ENCODE measurements at places on chromosomes 16 and 17.

GRCh38 chr16:80303691-80304090 lies 237.1 kb upstream of the DYNLRB2 start:
- no peak for DNase-seq

DNA sequence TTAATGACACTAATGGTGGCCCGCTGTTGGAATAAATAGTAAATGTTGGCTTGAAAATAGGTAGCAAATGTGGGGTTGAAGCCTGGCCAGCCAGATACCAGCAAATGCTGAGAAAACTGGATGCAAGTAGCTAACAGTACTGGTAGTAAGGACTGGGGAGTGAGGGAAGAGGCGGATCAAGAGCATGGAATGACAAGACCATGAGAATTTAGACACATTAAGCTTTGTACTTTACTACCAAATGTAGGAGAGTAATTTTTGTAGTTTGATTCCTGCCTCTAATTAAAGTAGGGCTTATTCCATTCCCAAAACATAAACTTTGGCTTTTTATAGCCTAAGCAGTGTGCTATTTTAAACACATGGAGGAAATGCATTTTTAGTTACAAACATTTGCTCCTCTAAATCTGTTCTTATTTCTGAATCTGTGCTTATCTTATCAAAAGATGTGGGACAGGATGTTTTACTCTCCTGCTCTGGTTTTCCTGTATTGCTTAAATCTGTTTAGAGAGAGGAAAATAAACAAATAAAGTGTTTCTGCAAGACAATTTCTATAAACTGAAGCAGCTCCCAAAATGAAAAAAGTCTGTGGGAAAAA lies 44.1 kb downstream of the CFDP1 start:
- no peak for DNase-seq

DNA sequence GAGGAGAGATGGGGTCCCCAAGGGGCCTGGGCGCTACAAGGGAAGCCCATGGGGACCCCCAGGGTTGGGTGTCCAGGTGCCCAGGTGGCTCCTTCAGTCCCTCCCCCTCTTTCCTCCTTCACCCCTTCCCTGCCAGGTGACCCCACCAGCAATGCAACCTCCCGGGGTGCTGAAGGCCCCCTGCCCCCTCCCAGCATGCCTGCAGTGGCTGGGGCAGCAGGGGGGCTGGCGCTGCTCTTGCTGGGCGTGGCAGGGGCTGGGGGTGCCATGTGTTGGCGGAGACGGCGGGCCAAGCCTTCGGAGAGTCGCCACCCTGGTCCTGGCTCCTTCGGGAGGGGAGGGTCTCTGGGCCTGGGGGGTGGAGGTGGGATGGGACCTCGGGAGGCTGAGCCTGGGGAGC lies 4.0 kb downstream of the EFNB3 start:
- DNase-seq: no peak

DNA sequence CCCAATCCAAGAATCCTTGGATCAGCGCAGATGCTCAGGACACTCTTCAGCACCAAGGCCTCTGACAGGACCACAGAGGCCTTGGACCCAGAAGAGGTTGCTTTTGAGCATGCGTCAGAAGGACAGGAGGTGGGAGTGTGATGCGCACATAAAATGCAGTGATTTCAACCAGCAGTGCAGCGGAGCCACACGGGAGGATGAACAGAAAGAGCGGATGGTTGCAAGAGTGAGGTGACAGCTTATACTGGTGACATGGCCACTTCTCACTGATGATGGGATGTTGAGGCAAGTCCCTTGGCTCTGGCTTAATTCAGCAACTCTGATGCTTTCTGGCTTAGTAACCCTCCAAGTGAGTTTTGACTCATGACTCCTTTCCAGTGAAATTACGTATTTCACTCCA lies 25.2 kb upstream of the ERN1 start:
- DNase-seq: no peak

GRCh38 chr16:47037396-47037745 lies 63.9 kb upstream of the DNAJA2 start:
- DNase-seq: no peak

DNA sequence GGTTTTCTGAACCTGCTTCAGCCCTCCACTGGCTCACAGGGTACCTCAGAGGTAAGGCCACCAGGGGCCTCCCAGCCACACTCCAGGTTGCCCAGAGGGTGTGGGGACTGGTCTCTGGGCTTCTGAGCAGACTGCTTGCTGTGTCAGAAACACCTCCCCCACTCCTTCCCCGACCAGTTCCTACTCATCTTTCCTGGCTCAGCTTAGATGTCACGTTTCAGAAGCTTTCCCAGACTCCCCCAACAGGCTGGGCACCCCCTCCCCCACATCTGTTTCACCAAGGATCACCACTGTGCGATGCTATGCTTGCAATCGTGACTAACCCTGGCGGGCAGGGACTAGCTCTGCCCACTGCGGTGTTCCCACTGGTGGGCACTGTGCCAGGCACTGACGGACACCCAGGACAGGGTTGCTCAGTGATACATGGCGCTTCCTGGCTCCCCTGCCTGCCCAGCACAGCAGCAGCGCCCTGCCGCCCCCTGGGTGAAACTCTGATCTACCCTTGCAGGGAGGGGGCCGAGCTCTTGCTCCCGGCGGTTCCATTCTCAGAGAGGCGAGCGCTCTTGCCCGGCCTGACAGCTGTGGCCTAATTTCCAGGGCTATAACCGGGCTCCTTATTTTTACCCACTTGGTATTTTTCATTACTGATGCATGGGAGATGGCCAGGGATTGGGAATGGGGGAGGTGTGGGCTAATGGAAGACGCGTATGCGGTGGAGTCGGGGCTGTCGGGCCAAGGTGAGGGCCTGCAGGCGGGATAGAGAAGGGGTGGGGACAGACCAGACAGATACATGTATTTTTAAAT lies 29.4 kb upstream of the MTSS2 start:
- DNase-seq: peak; percentile 98

- DNase-seq: no peak
Measured at GRCh38 chr16:87607223-87607622, 4.9 kb downstream of the JPH3 start.

DNA sequence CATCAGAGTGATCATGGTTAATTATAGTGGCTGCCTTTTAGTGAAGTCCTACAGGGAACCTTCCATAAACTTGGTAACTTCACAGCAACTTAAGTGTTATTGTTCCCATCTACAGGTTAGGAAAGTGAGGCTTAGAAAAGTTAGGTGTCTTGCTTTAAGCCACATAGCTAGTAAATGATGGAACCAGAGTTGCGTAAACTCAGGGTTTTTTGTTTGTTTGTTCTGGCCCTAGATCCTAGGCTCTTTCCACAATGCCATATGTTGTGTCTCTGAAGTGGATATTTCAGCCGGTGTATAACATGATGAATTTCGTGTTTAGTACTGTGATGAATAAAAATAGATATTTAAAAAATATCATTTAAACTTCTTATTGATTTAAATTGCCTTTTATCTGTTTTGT lies 27.6 kb downstream of the DNAH9 start:
- DNase-seq: no peak

- DNase-seq: no peak
Measured at GRCh38 chr17:1122533-1123392, 57.0 kb downstream of the ABR start.

GRCh38 chr17:7623661-7624060 lies 4.0 kb downstream of the SAT2 start:
- DNase-seq: no peak

DNA sequence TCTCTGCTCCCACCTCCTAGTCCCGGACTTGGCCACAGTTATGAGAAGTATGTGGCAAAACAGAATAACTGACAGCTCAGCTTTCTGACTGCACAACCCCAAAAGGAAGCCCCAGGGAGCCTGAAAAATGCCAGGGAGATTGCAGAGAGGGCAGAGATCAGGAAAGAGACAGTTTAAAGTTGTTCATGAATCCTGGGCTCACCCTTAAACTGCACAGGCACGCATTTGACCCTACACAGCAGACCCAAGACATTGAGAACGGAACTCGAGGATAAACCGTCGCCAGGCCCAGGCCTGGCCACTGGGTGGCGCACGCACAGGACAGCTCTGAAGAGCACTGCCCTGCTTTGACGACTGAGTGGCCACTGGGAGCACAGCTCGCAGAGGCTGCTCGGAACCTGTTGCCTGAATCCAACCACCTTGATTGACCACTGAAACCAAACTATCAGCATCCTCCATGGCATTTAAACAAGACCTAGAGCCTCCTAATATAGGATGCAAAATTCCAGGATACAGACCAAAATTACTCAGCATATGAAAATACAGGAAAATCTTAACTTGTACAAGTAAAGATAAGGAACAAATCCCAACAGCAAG lies 114.0 kb downstream of the C16orf95 start:
- DNase-seq: peak; percentile 76

GRCh38 chr17:37791447-37792399 lies 46.9 kb upstream of the HNF1B start:
- no peak for DNase-seq

- DNase-seq: no peak
Measured at GRCh38 chr17:21303441-21304065, 19.0 kb downstream of the MAP2K3 start.

GRCh38 chr17:13036751-13037150 lies 18.9 kb upstream of the ELAC2 start:
- peak; percentile 35 for DNase-seq

DNA sequence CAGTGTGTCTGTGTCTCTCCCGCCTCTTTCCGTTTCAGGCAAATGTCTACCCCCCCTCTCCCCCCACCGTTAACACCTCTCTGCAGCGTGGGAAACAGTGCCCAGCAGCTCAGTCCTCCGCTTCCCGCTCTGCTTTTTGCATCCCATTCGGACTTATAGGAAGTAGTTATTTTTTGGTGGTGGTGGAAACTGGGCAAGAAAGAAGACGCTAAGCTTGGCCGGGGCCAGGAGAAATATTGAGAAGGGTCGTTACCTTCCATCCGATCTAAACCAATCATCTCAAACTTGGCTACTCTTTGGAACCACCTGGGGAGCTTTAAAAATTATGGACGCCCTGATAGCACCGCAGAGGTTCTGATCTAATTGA lies 499 bp upstream of the HLF start:
- no peak for DNase-seq

DNA sequence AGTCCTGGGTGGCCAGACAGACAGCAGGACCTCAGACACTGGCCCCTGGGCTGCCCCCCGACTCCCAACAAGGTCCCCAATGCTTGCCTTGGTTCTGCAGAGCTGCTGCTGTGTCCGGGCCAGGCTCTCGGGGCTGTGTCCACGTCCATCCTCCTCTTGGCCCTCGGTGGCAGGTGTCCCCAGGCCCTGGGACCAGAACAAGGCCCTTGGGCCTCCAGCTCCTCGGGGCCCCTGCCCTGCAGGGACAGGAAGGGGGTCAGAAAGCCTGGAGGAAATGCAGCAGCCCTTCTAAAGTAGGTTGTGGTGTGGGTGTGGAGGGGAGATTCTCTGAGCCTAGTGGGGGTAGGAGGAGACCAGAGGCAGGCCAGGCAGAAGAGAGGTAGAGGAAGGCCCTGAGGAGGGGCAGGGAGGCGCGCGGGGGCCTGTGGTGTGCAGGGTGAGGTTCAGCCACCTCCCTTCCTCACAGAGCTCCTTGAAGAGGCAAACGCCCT lies 2.5 kb upstream of the AXIN1 start:
- no peak for DNase-seq

GRCh38 chr17:64289741-64290141 lies 26.7 kb upstream of the TEX2 start:
- DNase-seq: no peak

Data from skeletal muscle cell (primary cell).